ENCODE measurements at places on chromosomes 5 and 9.
A peak's percentile ranks its signal among the peaks of the same experiment; 100 is the strongest.

- peak; percentile 64 for DNase-seq
Measured at GRCh38 chr9:112332977-112333638, at the start of gene PTBP3. Gene PTBP3, minus strand, starts transcription at chr9:112333619. Its CDS starts 35,754 bp downstream, at chr9:112297865.

- DNase-seq: peak; percentile 94
Measured at GRCh38 chr9:6566409-6567139, 79.0 kb downstream of the GLDC start.

- no peak for DNase-seq
Measured at GRCh38 chr9:95791286-95791685, 84.2 kb upstream of the ERCC6L2 start.

DNA sequence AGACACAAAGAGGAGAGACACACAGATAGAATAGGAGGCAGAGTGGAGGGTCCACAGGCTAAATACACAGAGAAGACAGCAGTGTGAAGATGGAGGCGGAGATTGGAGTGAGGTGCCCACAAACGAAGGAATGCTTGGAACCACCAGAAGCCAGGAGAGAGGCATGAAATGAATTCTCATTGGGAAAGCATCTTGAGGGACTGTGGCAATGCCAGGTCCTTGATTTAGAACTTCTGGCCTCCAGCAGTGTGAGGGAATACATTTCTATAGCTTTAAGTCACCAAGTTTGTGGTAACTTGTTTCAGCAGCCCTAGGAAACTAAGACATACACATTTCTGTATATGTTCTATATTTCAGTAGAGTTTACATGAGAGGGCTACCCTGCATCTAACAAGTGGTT lies 396.6 kb upstream of the ZNF608 start:
- no peak for DNase-seq

- DNase-seq: no peak
Measured at GRCh38 chr5:52771343-52772039, 16.2 kb upstream of the ITGA1 start.

DNA sequence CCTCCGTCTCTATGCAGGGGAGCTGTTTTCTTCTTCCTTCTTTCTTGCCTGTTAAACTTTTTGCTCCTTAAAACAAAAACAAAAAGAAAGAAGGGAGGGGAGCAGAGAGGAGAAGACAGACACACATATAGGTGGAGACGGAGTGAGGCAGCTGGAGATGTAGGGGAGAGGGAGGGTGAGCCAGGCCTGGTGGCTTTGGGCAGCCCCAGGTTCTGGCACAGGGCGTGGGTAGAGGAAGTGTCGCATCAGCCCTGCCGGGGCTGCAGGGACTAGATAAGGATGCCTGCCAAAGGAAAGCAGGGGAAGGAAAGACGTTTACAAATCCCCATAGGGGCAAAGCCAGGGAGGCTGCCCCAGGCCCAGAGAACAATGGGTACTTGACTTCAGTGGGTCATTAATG lies 38.7 kb upstream of the PTGS1 start:
- DNase-seq: no peak

DNA sequence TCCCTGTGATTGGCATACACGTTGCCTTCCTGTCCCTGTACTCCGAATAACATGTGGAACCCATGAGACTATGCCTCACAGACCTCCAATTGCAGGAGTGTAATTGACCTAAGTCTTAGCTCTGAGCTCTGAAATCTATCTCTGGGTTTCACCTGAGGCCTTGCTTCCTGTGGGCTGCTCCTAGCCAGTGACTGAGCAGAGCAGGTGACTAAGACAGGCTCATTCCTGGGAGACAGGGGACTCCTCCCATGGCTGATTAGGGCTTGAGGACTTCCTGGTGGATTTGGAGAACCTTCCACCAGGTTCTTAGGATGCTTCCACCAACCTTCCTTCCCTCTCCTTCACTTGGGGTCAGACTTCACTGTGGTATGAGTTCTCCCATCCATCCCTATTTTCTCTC lies 22.3 kb upstream of the MIER3 start:
- DNase-seq: no peak

- no peak for DNase-seq
Measured at GRCh38 chr9:115810166-115810565, 343.4 kb upstream of the PAPPA start.

DNA sequence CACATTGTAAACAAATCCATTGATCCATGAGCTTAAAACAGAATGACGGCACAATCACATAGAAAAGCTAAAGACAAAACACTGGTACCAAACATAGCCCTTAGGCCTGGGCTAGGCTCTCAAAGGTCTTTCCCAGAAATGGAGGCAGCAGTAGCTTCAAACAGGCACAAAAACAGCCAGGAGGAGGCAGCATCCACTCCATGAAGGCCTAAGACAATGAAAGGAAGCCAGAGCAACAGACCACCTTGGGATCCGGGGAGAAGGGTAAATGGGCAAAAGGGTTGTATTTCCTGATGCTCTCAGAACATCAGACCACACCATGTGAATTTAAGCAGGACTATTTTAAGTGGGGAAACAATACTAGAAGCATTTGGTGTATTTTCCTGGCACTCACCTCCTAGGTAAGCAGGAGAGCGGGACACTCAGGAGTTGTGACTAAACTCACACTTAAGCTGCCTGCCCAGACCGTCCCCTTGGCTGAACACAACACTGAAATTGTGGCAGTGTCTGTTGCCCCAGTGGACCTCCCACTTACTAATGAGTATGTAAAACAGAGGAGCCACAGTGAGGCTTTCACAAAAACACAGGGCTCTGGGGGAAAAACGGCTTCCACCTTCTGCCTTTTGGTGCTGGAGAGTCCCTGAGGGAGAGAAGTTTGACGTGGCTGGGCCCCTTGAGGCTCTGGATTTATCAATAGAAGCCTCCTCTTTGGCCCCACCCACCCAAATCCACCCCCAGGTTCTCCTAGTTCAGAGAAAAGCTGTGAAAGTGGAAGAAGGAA lies 11.9 kb downstream of the GNPDA1 start:
- no peak for DNase-seq

DNA sequence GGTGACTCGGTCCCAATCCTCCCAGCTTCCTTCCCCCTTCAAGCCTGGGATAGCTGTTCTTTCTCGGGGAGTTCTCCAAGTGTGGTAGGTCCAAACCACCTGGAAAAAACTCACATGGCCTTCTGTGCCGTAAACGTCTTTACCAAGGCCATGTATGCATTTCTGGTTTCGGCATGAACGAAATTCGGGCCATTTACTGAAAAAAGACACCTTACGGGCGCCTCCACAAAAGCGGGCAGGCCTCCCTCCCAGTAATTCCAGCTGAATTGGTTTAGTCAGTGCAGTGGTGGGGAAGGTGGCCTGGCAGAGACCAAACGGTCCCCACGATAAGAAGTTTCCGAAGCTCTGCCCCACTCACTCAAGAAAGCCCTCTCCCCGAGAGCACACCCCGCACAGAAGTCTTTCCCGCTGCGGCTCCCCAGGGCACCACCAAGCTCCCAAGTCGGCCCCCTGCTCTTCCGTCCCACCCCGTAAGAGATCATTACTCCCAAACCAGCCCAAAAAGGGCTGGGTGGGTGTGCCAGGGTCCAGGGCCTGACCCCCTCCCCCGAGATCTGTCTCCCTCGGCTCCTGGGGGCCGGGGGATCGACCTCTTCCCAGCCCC lies 86.3 kb upstream of the MELK start:
- DNase-seq: no peak

DNA sequence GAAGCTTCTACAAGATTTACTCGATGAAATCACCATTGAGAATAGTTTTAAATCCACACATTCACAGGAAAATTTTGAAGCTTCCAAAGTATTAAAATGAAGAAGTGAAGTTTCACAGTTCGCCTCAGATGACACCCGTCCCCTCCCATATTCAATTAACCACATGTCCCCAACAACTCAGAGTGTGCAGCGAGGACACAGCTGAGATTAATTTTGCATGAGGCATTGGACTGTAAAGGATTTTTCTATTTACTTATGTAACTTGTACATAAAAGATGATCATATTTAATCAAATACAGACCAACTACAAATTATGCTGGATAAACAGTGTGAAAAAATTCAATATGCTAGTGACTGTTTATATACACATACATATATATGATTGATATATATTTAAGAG lies 84.7 kb upstream of the OLFM1 start:
- no peak for DNase-seq

GRCh38 chr5:60232036-60232795 lies 338.7 kb upstream of the PDE4D start:
- DNase-seq: no peak

DNA sequence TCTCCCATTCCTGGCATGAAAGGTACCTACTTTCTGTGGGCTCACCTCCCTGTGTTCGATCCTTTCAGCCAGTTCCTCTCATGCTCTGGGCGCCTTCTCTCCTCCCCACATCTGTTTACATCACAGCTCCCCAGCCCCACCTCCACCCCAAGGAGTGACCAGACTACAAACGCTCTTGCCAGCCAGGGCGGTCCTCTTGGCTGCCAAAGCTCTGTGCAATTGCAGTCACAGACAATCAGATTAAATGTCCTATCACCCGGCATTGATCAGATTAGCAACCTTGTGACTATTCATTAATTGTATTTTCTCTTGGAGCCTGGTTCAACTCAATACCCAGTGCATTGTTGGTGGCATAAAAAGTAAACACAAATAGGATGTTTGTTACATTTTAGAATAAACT lies 211.2 kb upstream of the TBCA start:
- DNase-seq: no peak

DNA sequence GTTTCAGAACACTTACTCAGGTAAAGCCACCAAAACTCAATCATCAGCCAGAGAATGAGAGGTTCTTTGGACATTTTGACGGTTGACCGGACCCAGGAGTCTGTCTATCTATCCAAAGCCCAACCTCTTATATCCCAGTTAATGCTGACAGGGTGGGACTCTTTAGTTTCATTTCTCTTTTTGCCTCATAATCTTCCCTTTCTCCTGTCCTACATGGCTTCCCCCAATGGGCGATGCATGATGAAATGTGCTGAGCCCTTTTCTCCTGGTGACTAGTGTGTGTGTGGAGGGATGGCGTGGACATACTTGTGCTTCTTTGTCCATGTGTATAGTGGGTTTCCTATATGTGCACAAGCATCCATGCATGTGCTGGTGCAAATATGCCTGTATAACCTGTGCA lies at the start of gene TIMD4:
TSS of gene TIMD4 (minus strand) at position 102 of the 400 bp plus-strand sequence. CDS start at position 74, 28 bp downstream.
- DNase-seq: no peak

DNA sequence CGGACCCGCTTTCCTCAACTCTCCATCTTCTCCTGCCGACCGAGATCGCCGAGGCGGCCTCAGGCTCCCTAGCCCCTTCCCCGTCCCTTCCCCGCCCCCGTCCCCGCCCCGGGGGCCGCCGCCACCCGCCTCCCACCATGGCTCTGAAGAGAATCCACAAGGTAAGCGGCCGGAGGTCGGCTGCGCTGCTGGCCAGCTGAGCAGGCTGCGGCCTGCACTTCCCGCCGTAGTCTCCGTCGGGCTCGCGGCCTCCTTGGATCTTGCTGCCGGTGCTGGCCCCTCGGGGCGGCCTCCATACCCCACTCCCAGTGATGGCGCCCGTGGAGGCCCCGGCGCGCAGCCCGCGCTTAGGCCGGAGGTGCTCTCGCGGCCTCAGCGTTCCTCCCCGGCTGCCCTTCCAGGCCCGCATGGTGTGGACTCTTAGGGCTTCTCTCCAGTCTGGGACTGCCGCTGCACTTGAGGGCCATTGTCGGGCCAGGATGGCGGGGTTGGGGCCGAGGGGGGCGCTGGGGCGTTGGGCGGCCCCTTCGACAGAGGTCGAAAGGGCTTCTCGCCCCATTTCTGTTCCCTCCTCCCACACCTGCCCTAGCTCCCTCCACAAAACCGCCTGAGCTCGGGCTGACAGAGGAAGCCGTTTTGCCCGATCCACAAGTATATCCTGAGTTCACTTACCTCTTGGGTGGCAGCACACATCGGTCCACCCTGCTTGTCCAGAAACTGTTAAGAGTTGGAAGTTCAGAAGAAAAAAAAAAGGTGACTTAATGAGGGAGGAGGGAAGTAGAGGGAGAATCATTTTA lies 714 bp downstream of the UBE2D2 start:
- DNase-seq: peak; percentile 20

DNA sequence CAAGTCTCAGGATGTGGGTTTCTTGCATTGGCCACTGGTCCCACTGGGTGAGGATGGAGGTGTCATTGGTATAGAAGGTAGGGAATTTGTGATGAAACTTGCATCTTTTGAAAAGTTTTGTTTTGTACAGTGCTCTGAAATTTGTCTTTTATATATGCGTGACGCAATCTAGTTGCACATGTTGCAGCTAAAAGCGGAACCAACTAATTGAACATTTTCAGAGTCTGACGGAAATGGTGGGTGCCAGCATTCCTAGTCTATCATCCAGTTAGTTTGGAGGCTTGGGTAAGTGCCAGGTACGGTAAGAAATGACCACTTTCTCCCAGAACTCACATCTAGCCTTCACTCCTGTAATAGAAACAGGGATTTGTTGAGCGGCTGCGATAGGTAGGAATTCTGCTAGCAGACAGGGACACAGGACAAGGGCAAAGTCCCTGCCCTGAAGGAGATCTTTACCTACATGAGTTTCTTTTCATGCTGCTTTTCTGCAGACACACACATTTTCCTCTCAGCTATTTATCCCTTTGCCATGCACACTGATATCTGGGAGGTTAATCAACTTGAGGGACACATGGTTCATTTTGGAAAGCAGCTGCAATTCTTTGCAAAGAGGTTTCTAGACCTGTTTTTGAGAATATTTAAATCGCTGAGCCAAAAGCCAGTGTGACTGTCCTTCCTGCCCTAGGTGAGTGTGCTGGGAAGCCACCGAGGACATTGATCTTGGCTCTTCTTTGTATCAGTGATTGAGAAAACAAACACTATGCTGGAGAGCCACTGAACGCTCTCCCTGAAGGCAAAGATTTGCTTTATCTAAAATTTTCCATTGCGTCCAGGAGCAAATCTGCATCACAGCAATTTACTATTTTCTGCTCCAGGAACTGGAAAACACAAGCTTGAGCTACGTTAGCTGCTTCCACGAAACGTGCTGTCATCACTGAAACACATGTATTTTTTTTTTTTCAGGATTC lies 89.7 kb downstream of the DAP start:
- no peak for DNase-seq

DNA sequence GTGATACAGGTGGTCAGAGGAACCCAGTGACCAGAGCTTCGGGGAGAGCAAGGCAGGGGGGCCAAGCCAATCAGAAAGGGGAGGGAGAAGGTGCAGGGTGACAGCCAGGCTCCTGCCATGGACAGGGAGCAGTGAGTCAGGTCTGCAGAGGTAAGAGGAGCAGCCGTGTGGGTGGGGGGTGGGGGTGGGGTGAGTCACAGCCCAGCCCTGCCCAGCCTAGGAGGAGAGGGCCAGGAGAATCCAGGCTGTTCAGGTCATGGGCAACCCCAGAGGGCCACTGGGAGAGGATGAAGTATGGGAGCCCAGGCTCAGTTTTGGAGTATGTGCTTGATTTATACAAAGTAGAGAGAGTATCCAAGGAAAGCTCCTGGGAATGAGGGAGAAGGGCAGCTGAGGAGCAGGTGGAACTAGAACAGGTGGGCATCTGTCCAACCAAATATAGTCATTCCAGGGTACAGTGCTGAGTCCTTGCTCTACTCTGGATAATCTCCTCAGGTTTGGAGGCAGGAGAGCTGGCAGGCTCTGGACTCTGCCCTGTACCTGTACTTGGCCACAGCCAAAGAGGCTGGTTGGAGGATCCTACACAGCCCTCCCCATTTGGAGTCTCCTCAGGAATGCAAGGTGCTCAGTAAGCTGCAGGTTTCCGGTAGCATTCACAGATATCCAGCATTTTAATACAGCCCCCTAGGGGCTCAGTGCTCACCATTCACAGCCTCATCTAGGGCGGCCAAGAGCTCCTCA lies 1.6 kb downstream of the HBEGF start:
- peak; percentile 67 for DNase-seq

GRCh38 chr9:131237931-131238401 lies 38.3 kb downstream of the FAM78A start:
- DNase-seq: peak; percentile 6
